ENCODE measurements at places on chromosomes 11 and 22.

DNA sequence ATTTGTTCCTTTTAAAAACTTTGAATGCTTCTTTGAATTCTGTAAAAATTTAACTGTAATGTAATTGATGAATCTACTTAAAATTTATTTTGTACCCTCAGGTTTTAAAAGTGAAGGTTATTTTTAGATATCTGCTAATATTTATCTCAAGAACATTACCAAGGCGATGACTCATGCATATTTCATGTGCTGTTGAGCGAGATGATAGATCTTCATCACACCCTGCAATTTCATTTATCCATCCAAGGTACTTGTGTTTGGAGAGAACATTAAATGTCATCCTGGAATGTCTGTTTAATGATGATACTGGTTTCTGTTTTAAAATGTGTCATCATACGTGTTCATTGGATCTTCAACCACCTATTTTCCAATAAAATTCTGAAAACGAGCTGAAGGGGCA, 6.7 kb upstream of the OOSP4A start:
- no peak for DNase-seq

GRCh38 chr11:62433141-62433903, 14.5 kb downstream of the SCGB1A1 start:
- no peak for DNase-seq

DNA sequence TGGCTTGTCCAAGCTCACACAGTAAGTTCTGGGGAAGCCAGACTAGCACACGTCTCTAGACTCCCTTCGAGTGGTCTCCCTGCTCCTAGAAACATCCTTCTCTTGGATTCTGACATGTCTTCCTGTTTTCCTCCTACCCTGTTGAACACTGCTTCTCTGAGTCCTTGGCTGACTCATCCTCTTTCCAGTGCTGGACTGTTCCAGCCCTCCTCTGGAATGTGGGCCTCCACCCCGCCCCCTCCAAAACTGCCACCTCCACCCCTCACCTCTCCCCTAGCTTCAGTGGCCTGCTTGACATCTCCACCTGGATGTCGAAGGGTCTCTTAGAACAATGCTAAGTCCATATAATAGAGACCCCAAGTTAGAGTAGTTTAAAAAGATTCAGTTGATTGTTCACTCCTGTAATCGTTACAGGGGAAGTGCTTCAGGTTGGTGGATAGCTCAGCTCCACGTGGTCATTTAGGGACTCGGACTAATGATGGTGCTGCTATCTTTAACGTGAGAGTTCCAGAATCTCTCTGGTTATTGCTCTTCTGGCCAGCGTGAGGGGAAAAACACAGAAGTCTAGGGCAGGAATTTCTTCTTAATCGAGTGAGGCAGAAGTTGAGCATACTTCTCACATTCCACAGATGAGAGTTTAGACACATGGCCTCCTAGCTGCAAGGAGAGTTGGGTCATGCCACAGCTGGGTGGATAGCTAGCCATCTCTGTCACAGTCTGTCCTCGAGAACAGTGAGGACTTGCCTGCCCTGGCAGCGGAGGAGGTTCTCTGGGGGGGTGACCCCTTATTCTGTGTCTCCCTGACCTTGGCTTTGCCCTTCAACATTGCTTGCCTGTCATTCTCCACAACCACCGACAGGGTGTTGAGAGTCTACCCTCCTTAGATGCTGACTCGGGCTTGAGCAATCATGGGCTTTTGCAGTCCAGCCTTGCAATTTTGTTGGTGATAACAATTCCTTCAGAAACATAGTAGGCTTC, 4.7 kb upstream of the C11orf96 start:
- DNase-seq, result peak; percentile 23

GRCh38 chr22:43432883-43433415, 21.1 kb downstream of the MPPED1 start:
- DNase-seq, result no peak

GRCh38 chr11:62069374-62069773, 54.4 kb upstream of the INCENP start:
- DNase-seq, result no peak

- peak; percentile 71 for DNase-seq
Measured at GRCh38 chr11:6438979-6439571, 1.7 kb downstream of the HPX start.

GRCh38 chr22:37298748-37299495, 16.6 kb downstream of the CYTH4 start:
- DNase-seq, result no peak

GRCh38 chr22:19986011-19986409, 30.6 kb downstream of the ARVCF start:
- DNase-seq, result no peak

DNA sequence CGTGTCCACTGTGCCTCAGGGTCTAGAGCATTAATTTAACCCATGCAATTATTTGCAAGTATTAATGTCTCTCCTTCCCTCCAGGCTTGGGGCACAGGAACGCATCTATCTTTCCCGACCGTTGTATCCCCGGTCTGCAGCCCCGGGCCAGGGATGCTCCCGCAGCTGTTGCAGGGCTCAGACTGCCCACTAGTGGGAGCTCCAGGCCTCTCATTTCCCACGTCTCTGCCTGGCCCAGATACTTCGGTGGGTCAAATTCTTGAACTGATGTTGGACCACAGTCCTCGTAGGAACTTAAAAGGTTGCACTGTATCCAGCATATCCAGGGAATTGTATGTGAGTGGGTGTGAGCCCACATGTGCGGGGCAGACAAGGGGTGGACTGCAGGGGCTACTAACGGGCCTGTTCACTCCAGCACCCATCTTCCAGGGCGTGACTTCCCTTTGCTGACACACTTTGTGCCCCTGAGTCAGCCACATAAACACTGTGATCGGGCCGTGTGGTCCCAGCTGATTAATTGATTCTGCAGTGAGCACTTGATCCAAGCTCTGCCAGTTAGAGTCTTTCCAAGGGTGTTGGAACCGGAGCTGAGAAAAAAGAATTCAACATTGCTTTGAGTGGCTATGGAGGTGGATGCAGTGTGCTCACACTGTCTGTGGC, 451.3 kb downstream of the TBC1D22A start:
- DNase-seq, result peak; percentile 39

DNA sequence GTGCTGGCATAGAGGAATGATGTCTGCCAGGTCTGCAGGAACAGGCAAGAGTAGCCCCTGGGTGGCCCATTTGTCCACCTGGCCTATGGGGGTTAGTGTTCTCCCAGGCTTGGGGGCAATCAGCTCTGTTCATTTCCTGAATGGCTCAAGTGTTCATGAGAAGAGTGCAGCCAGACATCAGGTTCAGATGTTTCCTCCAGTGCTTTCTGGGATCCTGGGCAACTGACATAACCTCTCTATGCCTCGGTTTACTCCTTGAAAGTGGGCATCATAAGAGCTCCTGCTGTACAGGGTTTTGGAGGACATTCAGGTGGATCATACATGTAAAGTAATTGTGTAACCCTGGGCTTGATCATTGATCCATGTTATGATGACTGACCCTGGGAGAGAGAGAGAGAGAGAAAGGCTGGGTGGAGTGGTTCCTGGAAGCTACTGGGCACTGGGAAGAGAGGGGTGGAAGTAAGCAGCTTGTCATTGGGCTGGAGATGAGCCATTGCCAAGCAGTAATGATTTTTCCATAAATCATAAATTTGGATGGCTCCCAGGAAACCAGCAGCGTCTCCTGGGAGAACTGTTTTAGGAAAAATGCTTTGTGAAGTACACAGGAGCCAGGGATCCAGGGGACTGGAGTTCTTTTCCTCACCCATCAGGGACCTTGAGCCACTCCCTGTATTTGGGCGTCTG, 30.2 kb upstream of the ACCSL start:
- DNase-seq, result no peak

GRCh38 chr11:266676-267439, 11.3 kb upstream of the NLRP6 start:
- DNase-seq, result peak; percentile 89

- DNase-seq, result no peak
Measured at GRCh38 chr11:77411137-77411707, 62.7 kb downstream of the PAK1 start.
